Esophagus muscularis mucosa (tissue), 4 donors: ENCODE measurements at places on chromosomes 1 and 21. TPM values are rescaled to one million over a fixed set of nuclear protein-coding genes. Genes with fewer than 3 reads are reported as not detected.

Gene SLC6A9
- 17.9 TPM for total RNA-seq

DNA sequence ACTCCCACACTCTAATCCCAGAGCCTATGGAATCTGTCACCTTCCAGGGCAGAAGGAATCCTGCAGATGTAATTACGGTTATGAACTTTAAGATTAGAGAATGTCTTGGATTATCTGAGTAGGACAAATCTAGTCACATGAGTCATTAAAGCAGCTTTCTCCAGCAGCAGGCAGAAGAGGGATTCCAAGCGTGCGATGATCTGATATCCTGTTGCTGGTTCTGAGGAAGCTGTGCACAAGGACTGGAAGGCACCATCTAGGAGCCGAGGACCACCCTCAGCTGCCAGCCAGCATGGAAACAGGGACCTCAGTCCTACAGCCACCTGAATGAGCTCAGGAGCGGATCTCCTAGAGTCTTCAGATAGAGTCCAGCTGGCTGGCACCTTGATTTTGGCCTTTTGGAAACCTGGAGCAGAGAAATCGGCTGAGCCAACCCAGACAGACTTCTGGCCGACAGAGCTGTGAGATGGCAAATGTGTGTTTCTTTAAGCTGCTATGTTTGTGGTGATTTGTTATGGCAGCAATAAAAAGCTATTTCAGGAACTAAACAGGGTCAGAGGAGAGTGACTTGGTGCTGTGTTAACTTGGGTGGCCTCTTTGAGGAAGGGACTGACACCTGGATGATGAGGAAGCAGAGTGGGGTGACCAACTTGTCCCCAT is 34.5 kb downstream of the LRRN2 start:
- DNase-seq = no peak

Gene FAM78B
- total RNA-seq = 1.4 TPM

Gene LRRC53
- total RNA-seq = under 0.01 TPM

DNA sequence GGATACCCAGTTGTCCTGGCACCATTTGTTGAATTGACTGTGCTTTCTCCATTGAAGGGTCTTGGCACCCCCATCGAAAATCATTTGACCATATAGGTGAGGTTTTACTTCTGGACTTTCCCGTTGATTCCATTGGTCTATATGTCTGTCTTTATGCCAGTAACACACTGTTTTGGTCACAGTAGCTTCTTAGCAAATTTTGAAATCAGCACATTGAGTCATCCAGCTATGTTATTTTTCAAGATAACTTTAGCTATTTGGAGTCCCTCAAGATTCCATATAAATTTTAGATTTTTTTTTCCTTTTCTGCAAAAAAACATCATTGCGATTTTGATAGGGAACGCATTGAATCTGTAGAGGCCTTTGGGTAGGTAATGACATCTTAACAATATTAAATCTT is 235.6 kb downstream of the SMYD3 start:
- no peak for DNase-seq

Gene SHISAL2A
- 0.17 TPM for total RNA-seq
